ENCODE measurements at places on chromosomes 16 and 17. TPM values are rescaled to one million over a fixed set of nuclear protein-coding genes. Genes with fewer than 3 reads are reported as not detected.

DNA sequence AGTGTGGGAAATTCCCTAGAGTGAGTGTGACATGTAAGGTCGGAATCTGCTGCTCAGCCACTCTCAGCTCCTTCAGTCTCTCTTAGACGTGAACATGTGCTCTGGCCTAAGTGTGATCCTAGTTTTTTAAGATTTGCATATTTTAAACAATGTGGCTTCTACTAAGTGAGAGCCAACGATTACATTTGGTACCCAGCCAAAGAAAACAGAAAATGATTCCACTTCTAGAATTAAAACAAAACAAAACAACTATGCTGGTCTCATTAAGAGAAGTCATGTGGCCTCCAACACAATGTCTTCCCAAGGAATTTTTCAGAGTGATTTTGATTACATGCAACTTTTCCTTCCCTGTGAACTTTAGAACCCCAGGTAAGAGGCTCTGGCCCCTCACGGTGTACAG, 10.1 kb downstream of the TMEM238L start:
- DNase-seq = no peak
- no peaks in the 10 kb centered on the region for H3K36me3 ChIP-seq
- no peak overlapping the region for H3K27ac ChIP-seq
- H3K27me3 ChIP-seq = no peaks in the 10 kb centered on the region
- no peaks in the 10 kb centered on the region for H3K4me1 ChIP-seq

GRCh38 chr16:86424398-86424797, 85.9 kb upstream of the FOXF1 start:
- H3K4me1 ChIP-seq = no peaks in the 10 kb centered on the region
- no peak overlapping the region for H3K4me3 ChIP-seq
- peaks cover 1% of the 10 kb centered on the region for H3K27me3 ChIP-seq
- H3K36me3 ChIP-seq = no peaks in the 10 kb centered on the region

- H3K36me3 ChIP-seq = peaks cover 13% of the 10 kb centered on the region
- H3K27me3 ChIP-seq = no peaks in the 10 kb centered on the region
- H3K4me3 ChIP-seq = no peak overlapping the region
- DNase-seq = no peak
- peaks cover 61% of the 10 kb centered on the region for H3K4me1 ChIP-seq
Observed at GRCh38 chr16:87966064-87966645, 14.9 kb downstream of the BANP start.

DNA sequence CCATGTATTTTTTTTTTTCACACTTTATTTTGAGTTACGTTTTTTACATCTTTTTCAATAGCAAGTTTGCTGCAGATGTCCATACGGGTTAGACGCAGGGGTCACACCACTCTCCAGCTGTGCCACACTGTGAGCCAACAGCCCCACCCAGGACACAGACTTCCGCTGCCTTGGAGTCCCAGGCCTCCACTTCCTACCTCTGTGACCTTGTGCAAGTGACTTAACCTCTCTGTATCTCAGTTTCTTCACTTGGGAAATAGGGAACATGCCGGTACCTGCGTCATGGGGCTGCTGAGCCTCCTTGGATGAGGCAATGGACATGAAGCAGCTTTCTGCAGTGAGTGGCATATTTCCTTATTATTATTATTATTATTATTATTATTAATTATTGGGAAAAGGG, 3.3 kb upstream of the PITPNA start:
- no peak for DNase-seq
- peaks cover 32% of the 10 kb centered on the region for H3K4me1 ChIP-seq
- peak overlapping the region; percentile 2 for H3K27ac ChIP-seq
- H3K4me3 ChIP-seq = no peak overlapping the region
- H3K36me3 ChIP-seq = no peaks in the 10 kb centered on the region

KANSL1 gene
- total RNA-seq = 63.8 TPM

TNFRSF13B gene
- total RNA-seq = not detected

TBC1D3I gene
- total RNA-seq = not detected
